Mesenteric fat pad (tissue), 1 donor: ENCODE measurements at places on chromosomes 13 and 19.

- DNase-seq: no peak
Observed at GRCh38 chr19:5313307-5313706, 27.3 kb downstream of the PTPRS start.

DNA sequence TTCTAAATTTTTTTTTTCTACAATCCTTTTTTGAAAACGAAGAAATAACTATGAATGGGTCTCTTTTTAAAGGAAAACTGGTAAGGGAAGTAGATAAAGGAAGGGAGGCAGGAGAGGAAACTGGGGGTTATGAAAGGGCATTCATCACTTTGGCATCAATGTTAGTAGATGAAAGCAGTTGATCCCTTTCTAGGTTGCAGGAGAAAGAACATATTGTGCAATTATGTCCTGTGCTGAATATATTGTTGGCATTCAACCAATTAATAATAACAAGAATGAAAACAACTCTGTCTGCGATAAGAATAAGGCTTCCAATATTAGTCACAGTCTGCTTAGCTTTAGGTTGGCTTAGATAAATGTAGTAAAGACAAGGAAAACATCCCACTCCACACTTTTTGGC lies 796.8 kb upstream of the KLHL1 start:
- no peak for DNase-seq

DNA sequence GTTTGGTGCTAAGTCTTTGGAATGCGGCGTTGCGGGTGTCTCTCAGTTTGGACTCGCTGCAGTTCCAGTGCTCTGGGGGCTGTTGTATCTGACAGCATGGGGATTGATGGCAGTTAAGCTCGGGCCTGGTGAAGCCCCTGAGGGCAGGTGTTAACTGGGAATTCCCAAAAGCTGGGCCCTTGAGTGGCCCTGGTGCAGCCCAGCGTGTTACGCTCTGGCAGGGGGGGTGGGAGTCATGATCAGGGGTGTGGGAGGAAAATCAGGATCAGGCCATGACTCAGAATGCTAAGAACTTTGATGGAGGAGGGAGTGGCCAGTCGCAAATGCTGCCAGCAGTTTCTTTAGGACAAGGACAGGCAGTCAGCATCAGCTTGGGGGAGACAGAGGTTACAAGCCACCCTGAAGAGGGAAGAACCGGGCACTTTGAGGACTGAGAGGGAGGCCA lies 19.6 kb downstream of the AP2A1 start:
- DNase-seq: no peak

DNA sequence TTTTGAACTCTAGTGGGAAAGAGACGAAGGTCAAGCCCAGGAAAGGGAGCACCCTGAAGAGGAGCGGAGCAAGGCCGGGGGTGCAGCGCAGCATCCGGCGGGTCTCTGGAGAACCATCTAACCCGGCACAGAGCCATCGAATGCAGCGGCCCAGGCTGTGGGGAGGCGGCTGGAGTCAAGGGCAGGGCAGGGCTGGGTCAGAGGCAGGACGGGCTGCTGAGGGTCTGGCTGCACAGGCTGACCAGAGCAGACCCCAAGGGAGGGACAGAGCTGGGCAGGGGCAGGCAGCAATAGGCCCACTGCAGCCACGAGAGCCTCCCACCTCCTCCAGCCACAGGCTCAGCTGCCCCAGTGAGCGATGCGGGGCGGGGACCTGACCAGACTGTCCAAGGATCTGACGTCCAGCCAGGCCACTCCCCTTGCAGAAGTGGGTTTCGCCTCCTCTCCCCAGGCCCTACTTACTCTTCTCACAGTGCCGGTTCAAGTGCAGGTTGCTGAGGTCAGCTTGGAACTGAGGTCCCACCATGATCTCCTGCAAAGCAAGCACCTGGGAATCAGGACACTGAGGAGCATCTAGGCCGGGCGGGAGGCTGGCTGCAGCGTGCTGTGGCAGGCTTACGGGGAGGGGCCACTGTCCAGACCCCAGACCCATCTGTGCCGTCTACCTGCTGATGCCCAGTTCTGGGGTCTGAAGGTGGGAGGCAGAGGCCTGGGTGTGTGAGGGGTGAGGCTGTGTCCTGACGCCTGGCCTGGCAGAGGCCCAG lies 19.2 kb downstream of the MIER2 start:
- DNase-seq: no peak

DNA sequence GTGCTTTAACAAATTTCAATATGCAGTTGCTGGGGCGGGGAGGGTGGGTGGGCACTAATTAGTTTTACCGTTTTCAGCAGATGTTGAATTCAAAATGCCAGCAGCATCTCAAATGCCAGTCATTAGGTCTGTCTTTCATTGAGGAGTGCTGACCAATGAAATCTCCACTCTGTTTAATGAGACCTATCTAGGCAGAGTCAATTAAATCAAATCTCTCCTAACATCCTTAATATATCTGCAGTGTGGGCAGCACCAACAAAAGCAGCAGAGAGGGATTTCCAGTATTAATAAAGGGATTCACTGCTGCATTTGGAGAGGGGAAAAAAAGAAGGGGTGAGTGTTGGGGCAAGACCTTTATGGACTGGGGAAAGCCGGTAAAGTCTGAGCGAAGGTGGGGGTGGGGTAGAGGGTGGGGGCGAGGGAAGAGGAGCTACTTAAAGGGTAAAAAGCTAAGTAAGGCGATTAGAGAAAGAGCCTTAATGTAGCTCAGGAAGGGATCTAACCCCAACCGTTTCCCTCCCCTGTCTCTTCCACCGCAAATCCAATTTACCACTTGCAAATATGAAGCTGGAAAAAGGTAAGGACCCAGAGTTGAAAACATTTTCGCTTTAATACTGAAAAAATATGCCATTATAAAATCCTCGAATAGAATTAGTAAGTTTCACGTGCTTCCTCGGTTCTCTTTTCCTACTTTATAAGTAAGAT lies 4.5 kb downstream of the SLITRK1 start:
- no peak for DNase-seq

- no peak for DNase-seq
Observed at GRCh38 chr19:45323671-45324081, 1.0 kb upstream of the CKM start.
